NAMALWA (cell line): ENCODE measurements at places on chromosomes 7 and 10.

DNA sequence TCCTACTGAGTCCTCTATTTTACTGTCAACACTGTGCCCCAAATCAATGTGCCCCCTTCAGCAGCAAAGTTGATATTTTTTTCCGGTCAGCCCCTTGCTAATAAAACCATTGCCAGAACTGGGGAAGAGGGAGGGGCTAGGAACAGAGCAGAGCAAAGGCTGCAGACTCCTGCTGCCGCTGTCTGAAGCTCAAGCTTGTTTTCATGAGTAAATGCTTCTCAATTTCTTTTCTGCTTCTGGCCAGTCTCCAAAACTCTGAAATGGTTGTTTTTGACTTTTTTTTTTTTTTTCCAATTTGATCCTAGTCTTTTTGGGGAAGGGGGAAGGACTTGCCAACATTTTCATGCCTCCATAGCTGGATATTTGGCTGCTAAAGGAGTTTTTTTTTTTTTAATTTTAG lies 26.7 kb upstream of the PROSER2 start:
- no peak for DNase-seq

DNA sequence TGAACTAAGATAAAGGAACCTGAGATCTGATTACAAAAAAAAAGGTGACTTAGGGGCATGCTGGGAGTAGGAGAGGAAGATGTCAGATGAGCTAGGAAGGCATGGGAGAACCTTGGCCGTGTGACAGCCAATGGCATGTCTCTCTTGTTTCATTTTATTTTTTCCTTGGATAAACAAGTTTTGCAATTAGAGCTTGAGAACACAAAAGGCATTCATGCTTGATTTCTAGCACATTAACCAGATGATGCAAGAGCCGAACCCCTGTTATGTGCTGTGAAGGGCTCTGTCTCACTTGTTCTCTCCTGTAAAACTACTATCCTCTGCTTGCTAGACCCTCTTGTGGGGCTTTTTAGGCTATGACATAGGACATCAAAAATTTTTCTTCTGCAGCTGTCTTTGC lies 134.3 kb upstream of the ASAH2 start:
- no peak for DNase-seq

DNA sequence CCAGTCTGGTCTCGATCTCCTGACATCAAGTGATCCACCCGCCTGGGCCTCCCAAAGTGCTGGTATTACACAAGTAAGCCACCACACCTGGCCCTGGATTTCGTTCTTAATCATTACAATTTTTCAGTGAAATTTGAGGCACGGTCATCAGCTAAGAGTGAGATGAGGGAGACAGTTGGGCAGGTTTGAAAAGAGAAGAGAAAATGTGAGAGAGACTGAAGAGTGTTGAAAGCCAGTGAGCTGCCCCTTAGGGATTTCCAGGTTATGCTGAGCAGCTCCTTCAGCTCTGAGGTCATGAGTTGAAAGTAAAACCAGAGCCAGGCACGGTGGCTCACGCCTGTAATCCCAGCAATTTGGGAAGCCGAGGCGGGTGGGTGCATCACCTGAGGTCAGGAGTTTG lies 5.9 kb upstream of the UPF2 start:
- DNase-seq, result no peak

DNA sequence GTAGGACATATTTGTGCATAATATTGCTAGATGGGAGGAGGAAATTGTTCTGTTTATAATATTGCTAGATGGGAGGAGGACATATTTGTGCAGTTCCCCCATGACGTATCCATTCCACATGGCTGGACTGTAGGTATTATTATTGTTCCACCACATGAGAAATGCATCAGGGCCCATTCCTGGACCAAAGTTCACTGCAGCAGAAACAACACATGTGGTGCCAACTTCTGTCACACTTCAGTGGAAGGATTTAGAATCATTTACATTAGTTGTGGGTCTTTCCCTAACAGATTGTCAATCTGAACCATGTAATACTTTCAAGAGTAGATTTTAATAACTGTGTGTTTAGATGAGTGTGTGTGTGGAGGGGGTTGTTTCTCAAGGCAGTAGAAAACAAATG lies 32.7 kb upstream of the MACC1 start:
- no peak for DNase-seq

- peak; percentile 40 for DNase-seq
Measured at GRCh38 chr7:89334797-89335196, 539.3 kb upstream of the TEX47 start.

- DNase-seq, result peak; percentile 38
Measured at GRCh38 chr7:76261931-76262330, 40.5 kb upstream of the HSPB1 start.

DNA sequence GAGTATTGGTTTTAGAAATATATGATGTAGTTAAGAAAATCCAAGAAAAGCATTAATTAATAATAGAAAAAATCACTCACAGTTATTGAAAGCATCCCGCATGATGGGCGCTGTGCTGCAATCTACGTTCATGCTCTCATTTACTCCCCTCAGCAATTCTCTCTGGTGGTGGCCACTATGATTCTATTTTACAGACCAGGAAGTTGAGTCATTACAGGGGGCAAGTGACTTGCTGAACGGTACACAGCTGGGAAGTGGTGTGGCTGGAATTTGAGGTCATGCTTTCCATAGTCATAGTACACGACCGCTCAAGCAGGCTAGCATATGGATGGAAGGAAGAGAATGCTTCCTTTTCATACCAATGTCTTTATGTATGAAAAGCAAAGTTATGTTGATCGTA lies 117.4 kb downstream of the TES start:
- DNase-seq, result no peak

DNA sequence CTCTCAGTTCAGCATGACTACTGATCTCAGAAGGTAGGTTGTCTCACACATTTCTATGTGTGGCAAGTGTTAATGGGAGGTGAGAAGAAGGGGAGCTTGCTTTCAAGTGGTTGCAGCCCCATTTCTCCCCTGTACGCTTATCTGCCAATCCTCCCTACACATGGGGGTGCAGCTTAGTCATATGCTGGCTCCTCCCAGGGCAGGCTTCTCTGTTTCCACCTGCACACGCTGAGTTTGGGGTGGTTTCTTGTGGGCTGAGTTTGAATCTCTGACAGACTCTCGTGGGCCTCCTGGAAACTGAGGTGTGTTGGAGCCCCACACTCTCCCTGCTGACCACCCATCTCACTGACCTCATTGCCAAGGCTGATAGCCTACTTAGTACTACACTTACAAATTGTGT lies 435.8 kb upstream of the MTPN start:
- no peak for DNase-seq

- DNase-seq, result peak; percentile 13
Measured at GRCh38 chr7:4136501-4137110, 545.5 kb upstream of the FOXK1 start.

DNA sequence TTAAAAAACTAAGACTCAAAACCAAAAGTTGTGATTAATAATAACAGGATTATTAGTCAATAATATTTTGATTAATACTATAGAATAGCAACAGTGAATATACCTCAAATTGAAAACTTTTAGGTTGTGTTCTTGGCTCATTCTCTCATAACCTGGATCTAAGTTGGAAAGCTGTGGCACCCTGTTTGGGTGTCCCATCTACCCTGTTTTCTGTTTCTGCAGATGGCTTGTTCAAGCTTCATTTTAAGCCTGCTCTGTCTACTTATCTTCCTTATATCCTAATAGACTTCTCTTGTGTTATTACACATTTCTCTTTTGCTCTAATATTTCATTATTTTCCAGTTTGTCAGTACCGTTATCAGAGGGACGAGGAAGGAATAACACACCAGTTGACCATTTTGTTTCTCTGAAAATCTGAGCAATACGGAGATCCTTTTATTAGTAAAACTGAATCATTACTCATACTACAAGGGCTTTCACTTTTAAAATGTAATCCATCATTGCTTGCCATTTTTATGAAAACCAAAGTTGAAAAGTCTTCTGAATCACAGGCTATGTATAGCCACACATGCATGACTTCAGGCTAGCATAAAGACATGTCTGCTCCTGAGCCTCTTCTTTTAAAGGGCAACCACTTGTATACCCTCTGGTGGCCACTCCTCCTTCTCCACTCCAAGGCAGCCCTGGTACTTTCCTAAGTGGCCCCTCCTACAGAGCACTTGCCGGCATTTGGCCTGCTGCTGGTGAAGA lies 22.3 kb downstream of the COX15 start:
- no peak for DNase-seq

DNA sequence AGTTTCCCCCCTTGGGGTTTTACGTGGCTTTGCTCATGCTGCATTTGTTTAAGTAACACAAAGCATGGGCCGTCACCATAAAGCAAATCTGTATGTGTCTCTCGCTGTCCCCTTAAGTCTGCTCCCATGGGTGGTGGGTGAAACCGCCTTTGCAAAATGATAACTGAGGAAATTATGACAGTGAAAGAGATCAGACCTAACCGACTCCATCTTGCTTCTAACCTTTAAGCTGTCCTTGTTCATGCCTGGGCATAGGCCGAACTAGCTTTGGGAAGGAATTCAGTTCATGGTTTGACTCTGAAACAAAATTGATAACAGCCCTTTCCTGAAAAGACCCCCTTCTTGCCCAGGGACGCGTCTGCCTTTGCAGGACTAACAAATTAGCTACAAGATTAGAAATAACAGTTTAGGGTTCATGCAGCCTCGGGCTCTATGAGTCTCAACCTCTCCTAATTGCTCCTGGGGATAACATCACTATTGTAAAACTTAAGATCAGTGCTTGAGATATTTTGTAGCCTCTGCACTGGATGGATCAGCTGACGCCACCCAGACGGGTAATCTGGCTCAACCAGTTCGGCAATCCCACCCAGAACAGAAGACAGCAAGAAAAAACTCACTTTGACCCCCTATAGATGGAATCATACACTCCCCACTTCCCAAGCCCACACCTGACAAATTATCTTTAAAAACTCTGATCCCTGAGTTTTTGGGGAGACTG lies 623.7 kb downstream of the TYW1 start:
- no peak for DNase-seq

GRCh38 chr7:504221-505111 lies 15.2 kb downstream of the PDGFA start:
- no peak for DNase-seq

GRCh38 chr7:106092204-106092603 lies 19.9 kb downstream of the SYPL1 start:
- no peak for DNase-seq

GRCh38 chr10:96211764-96212163 lies 59.6 kb downstream of the BLNK start:
- DNase-seq, result no peak

DNA sequence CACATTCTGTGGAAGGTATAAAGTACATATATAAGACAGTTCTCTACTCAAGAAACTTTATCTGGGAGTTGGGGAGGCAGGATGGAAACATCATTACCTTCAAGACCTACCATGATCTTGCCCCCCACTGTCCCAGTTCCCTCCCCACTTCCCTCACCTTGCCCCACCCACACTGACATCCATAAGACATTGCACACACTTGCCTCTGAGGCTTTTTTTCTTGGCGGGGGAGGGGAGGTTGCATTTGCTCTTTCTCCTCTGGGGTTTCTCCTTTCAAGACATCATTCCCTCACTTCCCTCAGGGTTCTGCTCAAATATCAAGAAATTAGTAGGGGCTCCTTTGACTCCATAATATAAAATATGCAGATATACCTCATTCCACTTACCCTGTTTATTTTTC lies 276.0 kb downstream of the ARL4A start:
- DNase-seq, result no peak

DNA sequence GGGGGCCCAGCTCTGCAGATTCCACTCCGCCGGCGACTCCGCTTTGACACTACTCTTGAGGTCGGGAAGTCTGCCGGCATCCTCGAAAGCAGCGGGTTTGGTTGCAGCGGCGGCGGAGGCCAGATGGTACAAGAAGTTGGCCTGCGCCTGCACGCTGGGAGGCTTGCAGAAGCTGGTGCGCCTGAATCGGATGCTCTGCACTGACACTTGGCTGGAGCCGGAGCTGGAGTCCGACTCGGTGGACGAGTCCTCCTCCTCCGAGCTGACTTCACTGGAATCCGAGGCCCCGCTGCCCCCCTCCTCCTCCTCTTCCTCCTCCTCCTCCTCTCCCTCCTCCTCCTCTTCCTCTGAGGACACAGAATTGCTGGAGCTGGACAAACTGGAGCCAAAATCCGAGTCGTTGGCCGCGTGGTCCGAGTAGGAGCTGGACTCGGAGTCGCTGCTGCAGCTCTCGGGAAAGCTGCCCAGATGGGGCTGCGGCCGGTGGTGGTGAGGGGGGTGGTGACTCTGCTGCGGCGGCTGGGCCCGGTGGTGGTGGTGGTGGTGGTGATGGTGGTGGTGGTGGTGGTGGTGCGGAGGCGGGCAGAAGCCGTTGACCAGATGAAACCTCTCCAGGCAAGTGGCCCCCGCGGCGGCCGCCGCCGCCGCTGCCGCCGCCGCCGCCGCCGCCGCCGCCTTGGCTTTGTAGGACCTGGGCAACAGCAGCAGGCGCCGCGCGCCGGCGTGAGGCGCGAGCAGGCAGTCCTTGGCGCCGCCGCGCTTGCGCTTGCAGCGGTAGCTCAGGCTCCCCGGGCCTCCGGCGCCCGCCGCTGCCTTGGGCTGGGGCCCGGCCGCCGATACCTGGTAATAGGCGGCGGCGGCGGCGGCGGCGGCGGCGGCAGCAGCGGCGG lies 9.0 kb downstream of the SKIDA1 start:
- peak; percentile 68 for DNase-seq

GRCh38 chr10:22459496-22459895 lies 114.2 kb downstream of the SPAG6 start:
- DNase-seq, result peak; percentile 17

DNA sequence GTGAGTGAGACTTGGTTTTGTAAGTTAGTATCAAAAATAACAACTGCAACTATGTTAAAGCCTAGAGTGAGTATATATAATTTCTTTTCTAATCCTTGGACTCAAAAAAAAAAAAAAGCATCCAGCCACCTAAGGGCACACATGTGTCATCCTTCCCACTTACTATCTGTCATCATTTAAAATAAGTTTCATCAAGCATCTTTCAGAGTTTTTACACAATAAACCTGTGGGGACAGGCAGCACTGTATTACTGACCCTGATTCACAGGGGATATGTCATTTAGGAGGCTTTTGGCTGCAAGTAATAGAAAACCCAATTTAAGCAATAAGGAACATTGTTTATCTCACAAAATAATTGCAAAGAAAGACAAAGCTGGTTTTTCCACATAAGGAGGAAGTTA lies 32.3 kb upstream of the OSBPL3 start:
- no peak for DNase-seq

DNA sequence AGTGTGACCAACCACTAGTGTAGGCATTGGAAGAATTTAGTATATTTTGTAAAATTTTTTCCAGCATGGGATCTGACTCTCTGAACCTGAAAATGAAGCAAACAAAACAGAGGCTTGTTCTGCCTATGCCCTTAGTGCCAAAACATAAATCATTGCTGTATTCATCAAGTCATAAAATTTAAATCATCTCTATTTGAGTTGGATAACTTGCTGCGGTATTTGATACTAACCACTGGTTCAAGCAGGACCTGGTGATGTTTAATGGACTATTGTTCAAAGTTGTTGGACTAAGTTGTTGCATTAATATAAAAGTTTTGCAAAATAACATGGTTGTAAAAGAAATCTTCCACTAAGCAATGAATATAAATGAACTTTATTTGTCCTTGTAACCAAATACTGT lies 19.8 kb upstream of the RPA3 start:
- no peak for DNase-seq

DNA sequence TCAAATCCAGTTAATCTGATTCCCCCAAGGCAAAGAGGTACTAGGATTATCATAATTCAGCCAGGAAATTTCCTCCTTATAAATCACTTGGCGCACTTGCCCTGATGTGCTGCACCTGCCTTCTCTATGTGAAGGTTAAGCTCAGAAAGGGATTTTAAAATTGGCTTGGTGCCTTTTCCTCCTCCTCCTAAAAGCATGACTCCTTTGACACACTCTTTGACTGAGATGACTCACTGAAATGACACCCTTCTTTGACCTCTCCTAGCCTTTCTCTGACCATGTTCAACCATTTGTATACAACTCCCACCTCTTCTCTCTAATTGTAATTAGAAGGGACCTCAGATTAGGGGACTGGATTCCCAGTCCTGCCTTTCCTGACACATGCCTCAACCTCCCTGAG lies 46.5 kb downstream of the ABLIM1 start:
- no peak for DNase-seq
